ENCODE measurements at places on chromosomes 5 and 9. TPM values are rescaled to one million over a fixed set of nuclear protein-coding genes. Genes with fewer than 3 reads are reported as not detected.

The C9orf152 gene
- total RNA-seq = not detected

The PKD2L2 gene
- total RNA-seq = not detected

The OCLN gene
- 4.1 TPM for total RNA-seq

The FCN1 gene
- total RNA-seq = not detected

The CNTNAP3 gene
- 60.5 TPM for total RNA-seq

The STRBP gene
- 10.7 TPM for total RNA-seq

The ST8SIA4 gene
- 8.0 TPM for total RNA-seq

Data from endothelial cell of coronary artery (primary cell).